ENCODE measurements at places on chromosomes 1 and 21.

DNA sequence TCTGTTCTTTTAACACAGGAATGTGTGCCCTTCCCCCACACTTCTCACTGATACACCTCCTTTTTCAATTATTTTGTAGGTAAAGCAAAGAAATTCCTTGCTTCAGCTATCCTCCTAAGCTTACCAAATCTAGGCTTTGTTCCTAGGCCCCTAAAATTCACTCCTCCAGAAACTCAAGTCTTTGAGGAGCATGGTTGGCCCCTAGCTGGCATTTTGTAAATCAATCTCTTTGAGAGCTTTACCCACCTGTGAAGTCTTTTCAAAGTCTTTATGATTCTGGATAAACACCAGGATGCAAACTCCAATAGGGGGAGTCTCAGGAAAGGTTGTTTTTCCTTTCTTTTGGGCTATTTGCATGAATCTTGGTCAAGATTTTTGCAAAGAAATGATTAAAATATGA is 82.9 kb upstream of the ZNF644 start:
- DNase-seq = no peak

DNA sequence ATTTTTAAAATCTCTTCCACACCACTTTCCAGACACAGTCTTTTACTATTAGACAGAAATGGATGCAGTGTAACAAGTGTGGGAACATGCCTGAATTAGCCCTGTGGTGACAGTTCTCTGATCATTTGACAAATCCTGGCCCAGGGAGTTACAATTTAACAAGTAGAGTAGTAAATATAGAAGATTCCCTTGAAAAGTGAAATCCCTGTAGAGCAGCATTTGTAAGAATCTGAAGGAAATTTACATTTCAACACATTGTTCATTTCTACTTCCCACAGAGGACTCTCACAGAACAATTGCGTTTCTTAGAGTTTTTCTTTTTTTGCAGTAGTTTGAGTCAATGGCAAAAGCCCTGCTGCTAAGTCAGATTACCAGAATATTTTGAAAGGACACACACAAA is 458.3 kb upstream of the BRINP3 start:
- DNase-seq = no peak

- no peak for DNase-seq
These were observed 45.5 kb downstream of the NCF2 start for GRCh38 chr1:183544598-183545297.

- no peak for DNase-seq
These were observed 8.1 kb upstream of the SLC45A3 start for GRCh38 chr1:205688171-205689080.

- DNase-seq = no peak
These were observed 10.1 kb downstream of the ZC3H12A start for GRCh38 chr1:37484325-37485051.

GRCh38 chr1:97610102-97610501 is 310.7 kb downstream of the DPYD start:
- no peak for DNase-seq

- no peak for DNase-seq
These were observed 57.9 kb downstream of the MRPL37 start for GRCh38 chr1:54257876-54258275.

DNA sequence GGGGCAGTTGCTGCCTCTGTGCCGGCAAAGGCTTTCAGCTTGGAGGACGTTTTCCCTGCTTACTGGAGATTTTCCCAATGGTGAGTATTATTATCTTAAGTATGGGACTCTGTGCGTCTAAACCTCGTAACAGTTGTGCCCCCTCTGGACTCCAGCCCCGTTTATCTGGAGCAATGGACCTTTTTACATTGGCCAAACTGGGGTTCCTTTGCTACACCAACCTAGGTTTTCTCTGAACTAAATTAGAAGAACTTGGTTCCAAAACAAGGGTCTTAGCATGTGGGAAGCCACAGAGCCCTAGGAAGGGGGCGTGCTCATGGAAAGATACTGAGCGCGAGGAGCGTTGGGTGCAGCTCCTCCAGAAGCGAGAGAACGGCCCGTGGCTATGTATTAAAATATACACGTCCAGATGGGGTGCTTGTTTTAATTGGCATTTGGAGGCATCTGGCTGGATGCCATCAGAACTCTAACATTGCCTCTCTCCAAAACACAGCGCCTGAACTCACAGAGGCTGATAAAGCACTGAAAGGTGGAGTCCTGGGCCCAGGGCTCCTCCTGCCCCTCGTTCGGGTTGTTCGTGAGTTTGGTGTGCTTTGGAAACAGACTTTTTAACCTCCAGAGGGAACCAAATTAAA is 28.4 kb downstream of the POFUT2 start:
- DNase-seq = no peak

All from astrocyte of the spinal cord (primary cell).